ENCODE measurements at places on chromosomes 12 and 14.

GRCh38 chr12:91680864-91681263 is 464.8 kb downstream of the BTG1 start:
- DNase-seq, result no peak

DNA sequence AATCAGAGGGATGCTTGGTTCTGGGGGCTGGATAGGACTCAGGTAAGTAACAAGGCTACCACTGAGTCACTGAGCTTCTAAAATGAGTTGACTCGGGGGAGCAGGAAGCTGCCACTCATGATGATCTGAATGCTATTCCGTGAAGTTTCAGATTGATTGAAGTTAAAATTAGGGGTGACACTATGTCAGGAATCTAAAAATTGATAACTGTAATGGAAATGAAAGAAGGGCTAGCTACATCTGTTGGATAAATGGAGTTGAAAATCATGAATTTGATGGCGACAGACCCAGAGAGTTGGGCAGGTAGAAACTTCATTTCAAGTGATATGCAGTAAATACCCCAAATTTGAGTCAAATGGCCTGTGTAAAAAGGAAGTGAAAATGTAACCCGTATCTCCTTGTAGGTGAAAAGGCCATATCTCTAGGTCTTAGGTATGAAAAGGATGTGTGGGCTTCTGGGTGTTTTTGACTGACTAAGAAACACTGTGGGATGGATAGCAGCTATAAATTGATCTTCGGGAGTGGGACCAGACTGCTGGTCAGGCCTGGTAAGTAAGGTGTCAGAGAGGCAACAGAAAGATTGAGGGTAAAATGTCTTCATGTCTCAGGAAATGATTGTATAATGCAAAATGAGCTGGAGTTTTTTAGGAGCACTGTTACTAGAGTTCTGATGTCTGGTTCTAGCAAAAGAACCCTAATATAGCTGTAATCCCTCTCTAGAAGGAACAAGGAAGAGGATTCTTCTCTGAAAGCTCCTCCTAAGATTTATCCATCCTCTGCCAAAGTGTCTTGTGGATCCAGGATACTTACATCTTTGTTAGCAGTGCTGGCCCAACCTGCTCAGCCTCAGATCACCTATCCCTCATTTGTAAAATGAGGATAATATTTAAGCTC is 57.3 kb downstream of the DAD1 start:
- DNase-seq, result no peak

- DNase-seq, result peak; percentile 52
Observed at GRCh38 chr12:122836027-122836921, 1.0 kb downstream of the HIP1R start.

DNA sequence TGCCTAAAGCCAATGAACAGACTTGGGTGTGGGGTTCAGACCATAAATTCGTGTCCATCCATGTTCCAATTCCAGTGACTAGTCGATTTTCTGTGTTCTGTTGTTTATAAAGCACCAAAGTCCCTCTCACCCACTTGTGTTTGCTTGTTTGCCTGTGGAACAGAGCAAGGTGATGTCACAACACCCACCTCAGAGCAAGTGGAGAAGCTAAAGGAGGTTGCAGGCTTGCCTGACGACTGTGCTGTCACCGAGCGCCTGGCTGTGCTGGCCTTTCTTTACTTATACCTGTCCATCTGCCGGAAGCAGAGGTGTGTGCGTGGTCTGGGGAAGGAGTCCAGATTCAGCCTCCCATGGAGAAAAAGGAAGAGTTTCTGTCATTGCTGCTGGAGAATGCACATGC is 6.0 kb downstream of the MVK start:
- DNase-seq, result no peak

DNA sequence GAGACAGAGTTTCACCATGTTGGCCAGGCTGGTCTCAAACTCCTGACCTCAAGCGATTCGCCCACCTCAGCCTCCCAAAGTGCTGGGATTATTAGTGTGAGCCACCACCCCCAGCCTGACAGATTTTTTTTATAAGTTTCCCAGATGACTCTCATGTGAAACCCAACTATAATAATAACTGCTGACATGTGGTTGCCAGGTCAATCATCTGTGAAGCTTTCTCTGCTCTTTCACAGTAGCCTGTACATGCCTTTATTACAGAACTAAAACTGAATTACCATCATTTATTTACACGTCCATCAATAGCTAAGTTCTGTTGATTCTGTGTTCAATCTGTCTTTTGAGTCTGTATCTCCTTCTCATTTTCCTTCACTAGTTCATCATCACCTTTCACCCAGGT is 218.5 kb downstream of the RPS29 start:
- no peak for DNase-seq

- no peak for DNase-seq
Observed at GRCh38 chr12:114547636-114548035, 136.3 kb downstream of the TBX3 start.

- no peak for DNase-seq
Observed at GRCh38 chr12:85641796-85642195, 194.4 kb downstream of the RASSF9 start.

GRCh38 chr14:94081386-94081820 is 293 bp downstream of the IFI27L1 start:
- no peak for DNase-seq

DNA sequence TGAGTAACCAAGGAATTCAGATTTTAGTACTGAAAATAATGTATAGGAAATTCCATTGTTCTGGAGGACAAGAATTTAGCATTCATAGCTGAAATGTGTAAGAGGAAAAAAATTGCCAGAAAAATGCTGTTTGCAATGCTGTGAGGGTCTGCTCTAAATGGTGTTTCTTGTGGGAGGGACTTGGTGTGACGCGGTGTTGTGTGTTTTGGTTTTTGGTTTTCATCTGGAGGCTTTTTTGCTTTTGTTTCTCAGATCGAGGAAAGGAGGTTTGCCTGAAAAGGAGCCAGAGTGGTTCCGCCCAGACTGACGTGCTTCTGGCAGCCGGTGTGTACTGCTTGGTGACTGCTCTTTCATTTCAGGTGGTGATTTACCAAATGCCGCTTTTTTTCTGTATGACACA is 211.8 kb upstream of the HMGA2 start:
- no peak for DNase-seq

DNA sequence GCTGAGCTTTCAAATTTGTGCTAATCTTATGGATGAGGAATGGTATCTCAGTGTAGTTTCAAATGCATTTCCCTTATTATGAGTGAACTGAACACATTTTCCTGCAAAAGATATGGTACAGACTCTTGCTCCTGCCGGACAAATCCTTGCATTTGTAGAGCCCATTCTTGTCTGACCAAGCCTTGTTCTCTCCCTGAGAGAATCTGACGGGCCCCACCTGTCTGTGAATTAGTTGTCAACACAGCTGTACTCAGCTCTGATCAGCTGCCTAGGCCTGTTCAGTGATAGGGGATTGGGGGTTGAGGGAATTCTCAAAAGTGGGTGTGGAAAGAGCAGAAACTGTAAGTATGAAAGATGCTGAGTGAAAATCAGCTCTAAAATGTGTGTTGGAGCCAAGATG is 42.8 kb upstream of the SCN8A start:
- no peak for DNase-seq

GRCh38 chr12:65557438-65558181 is 266.7 kb upstream of the HMGA2 start:
- no peak for DNase-seq

Measured in activated naive CD4-positive, alpha-beta T cell (primary cell).